Stimulated activated CD4-positive, alpha-beta T cell treated with anti-CD3 and anti-CD28 coated beads, TNF-alpha, amount 100 ng/mL, for 4 hours (primary cell): ENCODE measurements at places on chromosomes 6 and 20.

DNA sequence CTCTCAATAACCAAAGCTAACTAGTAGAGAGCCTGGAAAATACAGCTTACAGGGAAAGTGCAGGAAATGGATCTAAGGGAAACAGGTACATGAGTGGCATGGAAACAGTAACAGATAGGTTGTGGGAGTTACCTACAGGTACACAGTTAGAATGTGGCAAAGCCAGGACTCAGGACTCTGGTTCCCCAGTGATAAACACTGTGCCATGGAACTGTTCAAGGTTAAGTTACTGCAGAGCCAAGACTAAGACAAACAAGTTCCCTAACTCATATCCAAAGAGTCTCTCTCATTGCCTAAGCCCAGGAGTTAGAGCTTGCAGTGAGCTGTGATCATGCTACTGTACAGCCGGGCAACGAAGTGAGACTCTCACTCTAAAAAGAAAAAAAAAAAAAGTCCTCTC is 6.6 kb downstream of the MED20 start:
- no peak for DNase-seq

DNA sequence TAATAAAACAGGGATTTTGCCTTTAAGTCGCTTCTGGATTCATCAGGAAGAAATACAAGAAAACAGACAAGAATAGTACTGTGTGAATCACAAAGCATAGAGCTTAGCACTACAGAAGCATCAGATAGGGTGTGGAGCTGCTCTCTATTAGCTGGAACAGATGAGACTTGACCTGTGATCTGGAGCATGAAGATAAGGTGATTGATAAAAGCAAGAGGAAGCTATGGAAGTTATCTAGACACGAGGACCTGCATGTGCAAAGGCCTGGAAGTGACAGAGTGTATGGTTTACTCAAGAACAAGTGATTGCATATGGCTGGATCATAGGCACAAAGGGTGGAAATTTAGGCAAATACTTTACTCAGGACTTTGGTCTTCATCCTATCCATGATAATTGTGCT is 112.9 kb upstream of the MLIP start:
- DNase-seq: no peak

DNA sequence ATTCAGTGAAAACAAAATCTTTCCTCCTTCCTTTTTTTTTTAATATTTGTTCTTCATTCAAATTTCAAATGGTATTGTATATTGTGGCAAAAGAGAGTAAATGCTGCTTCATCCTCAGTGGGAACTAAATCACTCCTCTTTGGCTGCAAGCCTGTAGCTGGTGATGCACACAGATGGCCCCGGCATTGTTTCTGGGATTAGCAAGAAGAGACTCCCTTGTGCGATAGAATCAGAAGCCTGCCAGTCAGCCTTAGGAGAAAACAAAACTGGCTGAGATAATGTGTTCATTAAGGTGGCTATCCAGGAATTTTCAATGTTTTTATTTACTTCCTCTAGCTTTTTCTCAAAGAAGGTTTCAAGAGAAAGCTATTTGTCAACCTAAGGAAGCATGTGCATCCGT is 20.7 kb upstream of the ELOVL2 start:
- DNase-seq: no peak

- no peak for DNase-seq
Observed at GRCh38 chr20:3222635-3223600, 13.6 kb downstream of the ITPA start.

GRCh38 chr6:10531503-10531902 is 10.4 kb downstream of the GCNT2 start:
- DNase-seq: no peak

DNA sequence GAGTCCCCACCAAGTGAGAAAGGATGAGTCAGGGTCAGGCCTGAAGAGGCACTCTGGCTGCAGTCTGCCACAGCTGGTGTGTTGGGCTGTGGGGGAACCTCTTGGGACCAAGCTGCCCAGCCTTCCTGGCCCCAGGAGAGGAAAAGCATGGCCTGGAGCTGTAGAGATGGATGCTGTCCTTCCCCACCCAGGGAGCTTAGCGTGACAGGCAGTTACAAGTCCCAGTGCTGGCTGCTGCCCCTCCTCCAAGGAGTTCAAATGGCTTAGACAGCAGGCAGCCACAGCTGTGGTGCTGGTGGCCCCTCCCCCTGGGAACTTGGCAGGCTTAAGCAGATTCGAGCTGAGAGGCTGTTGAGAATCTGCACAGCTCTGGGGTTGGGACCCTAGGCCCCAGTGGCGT is 253.2 kb downstream of the PLCB1 start:
- DNase-seq: no peak

DNA sequence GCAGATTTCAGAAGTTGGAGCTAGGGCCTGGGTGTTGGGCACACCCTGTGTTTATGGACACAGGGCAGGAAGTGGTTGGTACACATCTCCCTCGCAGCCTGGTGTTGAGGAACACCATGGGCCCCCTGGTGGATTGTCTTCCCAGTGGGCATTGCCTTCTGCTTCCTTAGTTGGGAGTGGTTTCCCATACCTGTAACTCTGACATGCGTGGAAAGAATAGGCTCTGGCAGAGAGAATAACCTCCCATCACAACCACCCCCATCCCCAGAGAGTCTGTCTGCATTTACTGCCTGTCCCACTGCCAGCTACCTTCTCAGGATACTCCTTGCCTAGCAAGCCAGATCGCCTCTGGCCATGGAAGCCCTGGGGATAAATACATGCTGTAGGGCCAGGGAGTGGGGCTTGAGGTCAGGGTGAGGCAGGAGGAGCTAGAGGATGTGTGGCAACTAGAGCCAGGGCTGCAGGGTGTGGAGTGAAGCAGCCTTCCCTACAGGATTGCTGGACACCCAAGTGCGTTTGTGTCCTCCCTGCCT is 14.7 kb downstream of the LRRC73 start:
- DNase-seq: no peak

GRCh38 chr20:5835871-5836270 is 85.7 kb downstream of the SHLD1 start:
- DNase-seq: no peak

GRCh38 chr6:141335477-141336273 is 797.0 kb upstream of the GJE1 start:
- DNase-seq: no peak

DNA sequence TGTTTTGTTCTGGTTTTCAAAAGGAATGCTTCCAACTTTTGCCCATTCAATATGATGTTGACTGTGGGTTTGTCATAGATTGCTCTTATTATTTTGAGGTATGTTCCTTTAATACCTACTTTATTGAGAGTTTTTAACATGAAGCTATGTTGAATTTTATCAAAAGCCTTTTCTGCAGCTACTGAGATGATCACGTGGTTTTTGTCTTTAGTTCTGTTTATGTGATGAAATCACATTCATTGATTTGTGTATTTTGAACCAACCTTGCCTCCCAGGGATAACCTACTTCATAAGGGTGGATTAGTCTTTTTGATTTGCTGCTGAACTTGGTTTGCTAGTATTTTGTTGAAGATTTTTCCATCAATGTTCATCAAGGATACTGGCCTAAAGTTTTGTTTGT is 92.7 kb upstream of the TCF21 start:
- no peak for DNase-seq

GRCh38 chr6:122947355-122947754 is 48.7 kb upstream of the CLVS2 start:
- no peak for DNase-seq

DNA sequence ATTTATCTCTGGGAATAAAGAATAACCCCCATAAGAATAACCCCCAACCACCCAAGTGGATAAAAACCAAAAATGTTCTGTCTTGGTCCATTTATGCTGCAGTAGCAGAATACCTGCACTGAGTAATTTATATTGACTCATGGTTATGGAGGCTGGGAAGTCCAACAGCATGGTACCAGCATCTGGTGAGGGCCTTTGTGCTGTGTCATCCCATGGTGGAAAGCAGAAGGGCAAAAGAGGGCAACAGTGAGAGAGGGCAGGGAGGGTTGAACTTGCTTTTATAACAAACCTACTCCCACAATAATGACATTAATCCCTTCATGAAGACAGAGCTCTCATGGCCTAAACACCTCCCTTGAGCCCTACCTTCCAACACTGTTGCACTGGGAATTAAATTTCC is 133.7 kb downstream of the ERMARD start:
- no peak for DNase-seq

DNA sequence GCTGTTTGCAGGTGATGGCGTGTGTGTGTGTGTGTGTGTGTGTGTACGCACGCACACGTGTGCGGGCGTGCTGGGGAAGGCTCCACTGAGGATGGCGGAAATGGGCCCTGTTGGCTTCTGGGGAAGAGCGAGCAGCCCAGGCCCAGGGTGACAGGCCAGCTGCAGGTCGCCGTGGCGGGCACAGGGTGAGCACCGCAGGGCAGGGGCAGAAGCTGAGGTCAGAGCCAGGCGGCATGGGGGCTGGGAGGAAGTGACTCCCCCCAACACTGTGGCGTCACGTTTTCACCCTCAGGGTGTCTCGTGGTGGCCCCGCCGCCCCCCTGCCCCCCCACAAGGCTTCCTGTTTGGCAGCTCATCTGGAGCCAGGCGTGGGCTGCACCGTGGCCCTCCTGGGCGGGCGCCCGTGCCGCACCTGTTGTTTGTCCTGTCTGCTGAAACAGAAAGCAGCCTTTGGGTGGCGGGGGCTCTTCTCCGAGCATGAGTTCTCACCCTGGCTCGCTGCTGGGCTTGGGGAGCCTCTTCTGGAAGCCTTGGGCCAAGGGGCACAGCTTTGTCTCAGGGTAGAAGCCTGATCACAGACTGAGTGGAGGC is 7.1 kb downstream of the RBM38 start:
- DNase-seq: peak; percentile 79

GRCh38 chr6:127177923-127178231 is 59.4 kb downstream of the RSPO3 start:
- no peak for DNase-seq

- DNase-seq: no peak
Observed at GRCh38 chr20:3687655-3688054, 5.8 kb upstream of the ADAM33 start.

DNA sequence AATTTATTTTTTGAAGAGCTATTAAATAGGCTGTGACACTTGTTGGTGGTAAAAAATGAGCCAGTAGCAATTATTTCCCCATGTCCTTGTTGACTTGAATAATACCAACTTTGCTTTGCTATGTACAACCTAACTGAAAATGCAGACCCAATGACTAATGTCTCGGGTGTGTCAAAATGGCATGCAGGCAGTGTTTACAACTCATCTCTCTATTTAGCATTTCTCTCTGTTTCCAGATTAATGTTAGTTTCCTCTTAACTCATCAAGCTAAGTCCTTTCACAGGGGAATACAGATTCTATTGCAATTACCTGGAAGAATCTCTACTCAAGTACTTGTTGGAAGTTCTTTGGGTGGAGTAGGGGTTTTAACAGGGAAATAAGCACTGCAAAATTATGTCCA is 504.4 kb downstream of the BCKDHB start:
- no peak for DNase-seq
